NCI-H510A (cell line): ENCODE measurements at places on chromosomes 5 and 9.

GRCh38 chr5:90477073-90477472, 2.4 kb downstream of the POLR3G start:
- DNase-seq: no peak

- no peak for DNase-seq
Observed at GRCh38 chr9:85600675-85601263, 141.0 kb downstream of the AGTPBP1 start.

- DNase-seq: no peak
Observed at GRCh38 chr5:88244686-88245085, 24.0 kb downstream of the TMEM161B start.

GRCh38 chr9:35756275-35757225, 2.5 kb upstream of the MSMP start:
- DNase-seq: peak; percentile 30

- DNase-seq: no peak
Observed at GRCh38 chr9:105399117-105399516, 48.7 kb upstream of the FSD1L start.

DNA sequence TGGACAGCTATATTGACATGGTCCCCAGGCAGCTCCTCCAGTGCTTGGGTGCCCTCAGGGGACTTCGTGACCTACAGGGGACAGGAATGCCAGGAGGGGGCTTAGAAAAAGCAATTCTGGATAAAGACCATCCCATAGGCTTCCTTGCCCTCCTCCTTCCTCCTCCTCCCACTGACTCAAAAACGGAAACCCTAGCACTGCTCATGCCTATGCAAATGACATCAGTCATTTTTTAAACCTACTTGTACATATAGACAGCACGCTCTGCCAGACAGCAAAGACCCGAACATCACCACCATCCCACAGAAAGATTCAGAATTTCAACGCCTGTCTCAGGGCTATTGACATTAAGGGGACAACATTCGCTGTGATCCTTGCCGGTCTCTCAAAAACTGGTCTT, 11.0 kb downstream of the IGFBPL1 start:
- no peak for DNase-seq

GRCh38 chr9:129386812-129387177, 208.7 kb upstream of the IER5L start:
- DNase-seq: no peak
